ENCODE measurements at places on chromosomes 4 and X.

DNA sequence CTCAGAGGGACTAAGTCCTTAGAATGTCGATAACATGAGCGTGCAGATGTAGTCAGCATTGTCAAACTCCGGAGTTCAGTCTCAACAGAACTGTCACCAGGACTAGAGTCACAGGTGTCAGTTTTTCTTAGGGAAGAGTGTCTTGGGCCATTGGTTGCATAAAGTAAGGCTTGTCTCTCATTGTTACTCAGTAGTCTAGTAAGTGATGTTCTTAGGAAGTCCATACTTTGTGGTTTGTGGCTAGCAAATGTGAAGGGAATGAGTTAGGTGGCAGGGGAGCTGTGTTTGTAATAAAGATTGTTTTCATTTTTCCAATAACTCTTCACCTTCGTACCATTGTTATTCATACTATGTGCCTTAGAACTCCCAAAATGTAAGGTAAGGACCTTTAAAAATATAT lies 119.6 kb downstream of the AFF2 start:
- DNase-seq: no peak

DNA sequence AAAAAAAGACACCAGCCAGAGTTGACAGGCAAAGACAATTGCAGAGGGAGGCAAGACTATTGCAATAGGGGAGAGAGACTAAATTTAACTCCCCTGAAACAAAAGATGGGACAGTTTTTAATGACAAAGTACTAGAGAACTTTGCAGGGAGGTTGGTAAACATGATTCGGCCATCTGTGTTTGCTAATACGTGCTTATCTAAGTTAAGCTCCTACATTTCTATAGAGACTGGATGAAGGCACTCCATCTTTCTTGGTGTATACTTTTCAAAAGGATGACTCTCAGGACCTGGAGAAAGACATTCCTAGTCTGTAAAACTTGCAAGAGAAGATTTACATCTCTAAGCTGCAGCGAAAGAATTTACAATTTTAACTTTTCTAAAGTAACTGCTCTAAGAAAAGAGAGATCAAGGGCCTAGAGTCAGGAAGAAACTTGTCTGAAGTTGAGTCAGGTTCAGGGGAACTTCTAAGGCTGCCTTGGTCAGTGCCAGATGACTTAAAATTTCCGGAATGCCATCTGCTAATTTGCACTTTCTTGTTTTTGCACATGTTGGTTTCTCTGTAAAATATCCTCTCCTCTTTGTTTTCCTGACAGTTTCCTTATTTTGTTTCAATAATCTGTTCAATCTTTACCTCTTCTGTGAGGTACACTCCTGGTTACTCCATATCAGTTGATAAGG lies 10.6 kb downstream of the ADAM29 start:
- no peak for DNase-seq

DNA sequence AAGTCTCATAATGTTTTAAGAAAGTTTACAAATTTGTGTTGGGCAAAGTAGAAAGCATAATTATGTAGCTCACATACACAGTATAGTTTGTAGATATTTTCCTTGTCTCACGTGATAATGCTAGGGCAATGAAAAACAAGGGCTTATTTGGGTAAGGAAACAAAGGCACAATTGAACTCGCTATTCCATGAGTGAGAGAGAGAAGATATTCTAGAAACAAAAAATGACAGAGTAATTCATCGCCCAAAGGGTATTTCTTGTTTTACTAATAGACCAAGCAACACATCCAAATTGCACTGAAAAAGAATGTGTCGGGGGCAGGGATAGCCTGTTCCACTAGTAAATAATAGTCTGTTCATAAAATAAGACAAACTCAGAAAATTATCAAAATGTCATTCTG lies 3.6 kb upstream of the ASB11 start:
- DNase-seq: no peak

GRCh38 chrX:9873952-9874351 lies 87.7 kb downstream of the SHROOM2 start:
- peak; percentile 68 for DNase-seq

- no peak for DNase-seq
Observed at GRCh38 chr4:27191592-27191991, 331.0 kb downstream of the STIM2 start.

DNA sequence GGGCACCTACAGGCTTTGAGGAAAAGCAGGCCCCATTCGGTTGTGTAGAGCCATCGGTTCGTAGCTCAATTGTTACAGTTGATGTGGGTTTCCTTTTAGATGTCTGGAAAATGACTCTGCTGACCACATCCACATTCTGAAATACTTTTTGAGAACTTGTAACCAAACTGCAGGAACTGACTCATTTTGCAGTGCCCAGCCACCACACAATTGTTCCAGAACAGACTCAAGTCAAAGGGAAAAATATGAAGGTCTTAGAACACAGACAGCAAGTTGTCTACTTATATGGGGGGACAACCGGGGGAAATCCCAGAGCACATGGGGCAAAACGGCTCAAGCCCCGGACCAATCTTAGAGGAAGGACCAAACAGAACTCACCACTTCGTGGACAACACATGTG lies 557.6 kb upstream of the DIPK2B start:
- DNase-seq: peak; percentile 84

- DNase-seq: no peak
Observed at GRCh38 chr4:53193111-53193510, 172.8 kb downstream of the SCFD2 start.

GRCh38 chr4:66693694-66694093 lies 851.6 kb downstream of the CENPC start:
- no peak for DNase-seq

DNA sequence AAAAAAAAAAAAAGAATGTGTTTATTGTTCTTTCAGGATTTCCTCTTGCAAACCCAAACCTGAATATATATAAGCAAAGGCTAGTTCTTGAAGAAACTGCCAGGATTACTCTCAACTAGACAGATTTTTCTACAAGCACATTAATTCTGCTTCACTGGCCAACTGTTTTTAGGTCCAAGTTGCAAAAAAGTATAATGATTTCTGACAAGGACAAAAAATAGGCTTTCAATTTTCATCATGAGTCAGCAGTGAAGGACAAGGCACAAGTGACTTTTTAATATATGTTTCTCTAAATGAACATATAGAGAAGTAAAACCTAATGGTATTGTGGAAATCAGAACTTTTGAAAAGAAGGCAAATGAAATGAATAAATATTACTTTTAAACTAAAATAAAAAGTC lies 73.7 kb downstream of the ELOVL6 start:
- DNase-seq: no peak

DNA sequence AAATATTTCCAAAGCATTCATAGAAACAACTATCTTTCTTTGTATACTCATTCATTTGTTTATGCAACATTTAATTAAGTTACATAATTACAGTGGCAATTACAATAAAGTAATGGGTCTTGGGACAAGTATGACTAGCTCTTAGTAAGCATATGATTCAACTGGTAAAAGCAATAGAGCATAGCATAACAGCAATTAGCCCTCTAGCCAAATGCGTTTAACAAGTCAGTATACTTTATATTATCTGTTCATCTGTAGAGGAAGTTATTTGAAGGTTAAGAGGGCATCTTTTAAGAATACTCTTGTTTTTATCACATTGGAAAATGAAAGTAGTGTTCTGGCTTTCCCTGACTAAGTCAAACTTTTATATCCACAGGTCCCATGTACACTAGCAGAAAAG lies 198.1 kb upstream of the UGT8 start:
- no peak for DNase-seq

DNA sequence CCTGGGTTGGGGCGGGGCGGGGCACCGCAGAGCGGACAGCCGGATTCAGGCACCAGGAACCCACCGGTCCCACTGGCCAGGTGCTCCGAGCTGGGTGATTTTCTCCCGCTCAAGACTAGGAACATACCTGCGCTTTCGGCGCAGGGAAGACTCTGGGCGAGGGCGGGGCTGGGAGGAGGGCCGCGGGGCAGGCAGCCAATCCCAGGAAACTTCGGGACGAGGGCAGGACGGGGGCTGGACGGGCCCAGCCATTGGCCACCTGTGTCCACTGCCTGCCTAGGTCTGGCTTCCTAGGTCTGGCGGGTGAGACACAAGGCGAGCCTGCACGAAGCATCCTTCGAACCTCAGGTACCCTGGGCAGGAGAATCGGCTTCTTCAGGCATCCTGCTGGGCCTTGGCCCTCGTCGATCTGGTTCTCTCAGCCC lies 274 bp upstream of the ERVMER34-1 start:
- DNase-seq: peak; percentile 9

DNA sequence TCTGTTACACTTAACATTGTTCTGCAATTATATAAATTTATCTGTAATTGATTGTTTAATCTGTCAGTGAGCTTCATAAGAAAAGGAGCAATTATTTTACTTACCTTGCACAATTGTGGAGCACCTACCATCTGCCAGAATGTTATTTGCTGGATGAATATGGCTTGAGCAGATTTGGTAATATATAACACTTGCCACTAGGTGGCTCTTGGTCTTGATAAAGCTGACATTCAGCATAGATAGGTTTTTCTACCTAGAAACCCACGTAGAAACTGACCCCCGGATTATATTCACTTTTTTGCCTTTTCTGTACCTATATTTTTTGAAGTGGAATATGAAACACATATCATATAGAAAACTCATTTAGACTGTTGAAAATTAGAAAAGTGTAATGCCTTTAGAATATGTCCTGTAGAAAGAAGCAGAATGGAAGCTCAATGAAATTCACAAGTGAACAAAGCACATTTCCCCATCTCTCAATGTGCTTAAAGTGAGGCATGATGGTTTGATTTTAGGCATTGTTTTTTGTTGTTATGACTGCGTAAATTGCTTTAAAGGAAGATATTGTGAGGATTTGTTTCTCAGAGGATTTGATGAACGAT lies 9.5 kb downstream of the RBPJ start:
- peak; percentile 81 for DNase-seq

DNA sequence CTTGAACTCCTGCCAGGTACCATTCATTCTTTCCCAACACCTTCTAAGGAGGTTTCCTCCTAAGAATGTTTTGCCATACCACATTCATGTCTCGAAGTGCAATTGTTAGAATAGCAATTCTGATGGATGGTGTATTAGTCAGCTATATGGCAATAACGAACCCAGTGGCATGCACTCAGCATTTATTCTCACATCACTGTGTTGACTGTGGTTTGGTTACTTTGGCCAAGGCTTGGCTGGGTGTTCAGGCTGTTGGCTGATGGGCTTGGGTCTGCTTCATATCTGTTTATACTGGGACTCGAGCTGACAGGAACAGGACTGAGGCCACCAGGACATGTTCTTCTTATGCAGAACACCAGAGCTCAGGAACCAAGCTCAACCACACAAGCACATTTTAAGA lies 31.7 kb downstream of the PSAPL1 start:
- DNase-seq: no peak

DNA sequence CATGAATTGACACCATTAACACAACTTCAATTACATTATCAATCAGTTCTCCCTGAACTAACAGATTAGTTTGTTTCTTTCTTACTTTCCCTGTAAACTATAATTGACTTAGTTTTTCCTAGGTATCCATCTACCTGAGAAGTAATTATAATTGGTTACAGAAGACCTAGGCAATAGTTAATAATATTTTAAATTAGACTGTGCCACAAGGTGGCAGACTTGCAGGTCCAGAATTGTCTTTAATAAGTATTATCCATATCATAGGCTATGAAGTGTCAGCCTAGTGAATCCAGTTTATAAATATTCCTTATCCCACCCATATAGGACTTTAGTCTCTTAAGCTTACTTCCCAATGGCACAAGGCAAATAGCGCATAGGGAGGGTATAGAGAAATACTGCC lies 48.9 kb upstream of the FAM47B start:
- peak; percentile 5 for DNase-seq

DNA sequence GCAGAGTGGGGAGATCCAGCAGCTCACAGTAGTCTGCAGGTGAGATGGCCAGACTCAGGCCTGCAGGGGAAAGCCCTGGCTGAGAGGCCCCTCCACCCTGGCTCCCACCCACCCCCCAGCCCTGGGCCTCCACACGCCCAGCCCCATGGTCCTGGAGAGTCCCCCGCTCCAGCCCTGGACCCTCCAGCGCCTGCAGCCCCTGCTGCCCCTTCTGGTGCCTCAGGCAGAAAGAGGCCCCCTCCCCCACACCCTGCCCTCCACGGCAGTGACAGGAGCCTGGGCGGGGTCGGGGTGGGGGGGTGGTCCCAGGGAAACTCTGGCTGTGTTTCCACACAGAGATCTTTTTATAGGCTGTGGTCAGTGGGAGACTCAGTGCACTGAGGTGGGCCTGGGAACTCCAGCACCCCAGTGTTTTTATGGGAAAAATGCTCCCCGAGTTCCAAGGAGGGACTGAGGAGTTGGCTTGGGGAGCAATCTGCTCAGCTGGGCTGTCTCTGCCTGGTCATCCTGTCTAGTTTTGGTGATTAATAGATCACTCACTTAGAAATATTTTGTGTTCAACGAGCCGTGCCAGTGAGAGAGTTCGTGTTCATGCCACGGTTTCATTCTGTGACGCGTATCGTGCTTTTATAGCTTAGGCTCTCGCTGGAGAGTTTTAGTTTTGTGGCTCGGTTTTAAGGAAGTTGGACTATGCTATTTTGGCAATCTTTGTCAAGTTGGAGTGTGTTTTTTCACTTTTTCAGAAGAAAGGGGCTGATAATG lies 53.1 kb upstream of the HGFAC start:
- peak; percentile 70 for DNase-seq

- peak; percentile 69 for DNase-seq
Observed at GRCh38 chr4:118865091-118865708, 23.5 kb upstream of the SYNPO2 start.

DNA sequence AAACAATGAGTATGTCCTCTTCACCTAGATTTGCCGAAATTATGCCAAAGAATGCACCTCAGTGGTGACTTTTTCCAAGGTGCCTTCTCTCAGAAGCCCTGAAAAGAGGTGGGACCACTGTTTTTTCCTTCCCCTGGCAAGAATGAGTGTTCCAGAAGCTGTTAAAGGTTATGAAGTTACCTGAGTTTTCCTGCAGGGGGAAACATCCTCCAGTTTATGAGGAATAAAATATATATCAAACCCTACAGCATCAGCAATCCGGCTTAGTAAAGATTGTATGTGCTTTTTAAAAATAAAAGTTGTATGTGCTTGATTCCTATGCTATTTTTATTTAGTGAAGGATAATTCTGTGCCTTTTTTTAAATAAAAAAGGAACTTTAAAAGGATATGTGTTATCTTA lies 73.3 kb downstream of the RBM46 start:
- peak; percentile 37 for DNase-seq

DNA sequence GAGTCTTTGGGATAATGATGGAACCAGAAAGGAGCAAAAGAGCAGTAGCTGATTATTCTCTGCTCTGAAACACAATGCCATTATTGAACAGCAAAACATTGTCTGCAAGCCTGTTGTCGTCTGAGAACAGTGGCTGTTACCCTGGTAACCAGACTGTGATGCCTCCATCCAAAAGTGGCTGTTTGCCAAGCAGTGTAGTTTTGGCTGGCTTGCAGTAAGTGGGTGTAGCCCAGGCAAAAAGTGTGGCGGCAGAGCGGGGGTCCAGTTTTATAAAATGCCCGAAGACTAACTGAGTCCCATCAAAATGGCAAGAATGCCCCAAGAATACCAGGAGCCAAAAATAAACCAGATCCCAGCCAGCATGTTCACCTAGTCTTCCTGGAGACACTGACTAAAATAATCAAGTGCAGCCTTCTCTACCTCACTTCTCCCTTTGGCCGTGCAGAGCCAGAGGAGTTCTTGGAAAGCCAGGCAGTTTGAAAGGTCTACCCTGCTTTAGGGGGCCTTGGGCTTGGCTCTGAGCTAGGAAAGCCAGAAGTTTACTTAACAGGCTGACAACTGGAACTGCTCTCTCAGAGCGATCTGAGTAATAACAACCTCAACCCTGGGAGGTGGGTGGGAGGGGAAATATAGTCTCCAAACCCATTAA lies 2.6 kb downstream of the PLP1 start:
- no peak for DNase-seq

GRCh38 chr4:138996090-138996489 lies 19.5 kb upstream of the NOCT start:
- no peak for DNase-seq

GRCh38 chr4:43244688-43245382 lies 352.3 kb downstream of the GRXCR1 start:
- no peak for DNase-seq
